Calu3 (cell line): ENCODE measurements at places on chromosomes 6 and 20. TPM values are rescaled to one million over a fixed set of nuclear protein-coding genes. Genes with fewer than 3 reads are reported as not detected.
A peak's percentile ranks its signal among the peaks of the same experiment; 100 is the strongest.

- no peak overlapping the region for H3K4me3 ChIP-seq
- H3K36me3 ChIP-seq = no peaks in the 10 kb centered on the region
- H3K27me3 ChIP-seq = peaks cover 48% of the 10 kb centered on the region
- H3K4me1 ChIP-seq = no peaks in the 10 kb centered on the region
- H3K27ac ChIP-seq = no peak overlapping the region
Observed at GRCh38 chr20:37490663-37491350, 30.2 kb upstream of the NNAT start.

Gene BMP2
- 4.5 and 5.6 TPM in 2 replicates for total RNA-seq

GRCh38 chr6:24385536-24386269 lies 17.0 kb upstream of the MRS2 start:
- H3K27me3 ChIP-seq = no peaks in the 10 kb centered on the region
- peak overlapping the region; percentile 3 for H3K4me3 ChIP-seq
- H3K36me3 ChIP-seq = peaks cover 40% of the 10 kb centered on the region
- H3K4me1 ChIP-seq = peaks cover 66% of the 10 kb centered on the region
- peak overlapping the region; percentile 72 for H3K27ac ChIP-seq

GRCh38 chr6:114580882-114581281 lies 238.1 kb upstream of the HS3ST5 start:
- H3K27ac ChIP-seq = no peak overlapping the region
- H3K4me3 ChIP-seq = no peak overlapping the region
- H3K36me3 ChIP-seq = no peaks in the 10 kb centered on the region
- H3K4me1 ChIP-seq = no peaks in the 10 kb centered on the region

DNA sequence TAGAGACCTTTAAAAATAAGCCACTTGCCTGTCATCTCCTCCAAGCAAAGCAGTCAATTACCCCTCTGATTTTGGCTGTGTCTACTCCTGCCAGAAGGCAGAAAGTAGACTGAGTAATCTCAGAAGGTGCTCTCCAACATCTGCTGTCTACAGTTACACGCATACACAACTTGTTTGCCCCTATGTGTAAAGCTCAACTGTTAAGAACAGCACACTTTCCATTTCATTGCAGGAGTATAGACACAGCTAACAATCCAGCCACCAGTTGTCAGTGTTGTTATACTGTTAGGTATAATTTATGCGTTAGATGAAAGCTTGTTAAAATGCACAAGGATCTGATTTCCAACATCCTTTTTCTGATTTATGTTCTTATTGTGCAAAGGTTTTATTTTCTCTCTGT lies 88.2 kb downstream of the SAMD3 start:
- DNase-seq = no peak
- H3K27me3 ChIP-seq = no peaks in the 10 kb centered on the region
- no peaks in the 10 kb centered on the region for H3K36me3 ChIP-seq

GRCh38 chr20:52993076-52993475 lies 20.9 kb downstream of the TSHZ2 start:
- peaks cover 24% of the 10 kb centered on the region for H3K27me3 ChIP-seq
- no peaks in the 10 kb centered on the region for H3K4me1 ChIP-seq
- no peak for DNase-seq
- H3K27ac ChIP-seq = no peak overlapping the region
- no peaks in the 10 kb centered on the region for H3K36me3 ChIP-seq

DNA sequence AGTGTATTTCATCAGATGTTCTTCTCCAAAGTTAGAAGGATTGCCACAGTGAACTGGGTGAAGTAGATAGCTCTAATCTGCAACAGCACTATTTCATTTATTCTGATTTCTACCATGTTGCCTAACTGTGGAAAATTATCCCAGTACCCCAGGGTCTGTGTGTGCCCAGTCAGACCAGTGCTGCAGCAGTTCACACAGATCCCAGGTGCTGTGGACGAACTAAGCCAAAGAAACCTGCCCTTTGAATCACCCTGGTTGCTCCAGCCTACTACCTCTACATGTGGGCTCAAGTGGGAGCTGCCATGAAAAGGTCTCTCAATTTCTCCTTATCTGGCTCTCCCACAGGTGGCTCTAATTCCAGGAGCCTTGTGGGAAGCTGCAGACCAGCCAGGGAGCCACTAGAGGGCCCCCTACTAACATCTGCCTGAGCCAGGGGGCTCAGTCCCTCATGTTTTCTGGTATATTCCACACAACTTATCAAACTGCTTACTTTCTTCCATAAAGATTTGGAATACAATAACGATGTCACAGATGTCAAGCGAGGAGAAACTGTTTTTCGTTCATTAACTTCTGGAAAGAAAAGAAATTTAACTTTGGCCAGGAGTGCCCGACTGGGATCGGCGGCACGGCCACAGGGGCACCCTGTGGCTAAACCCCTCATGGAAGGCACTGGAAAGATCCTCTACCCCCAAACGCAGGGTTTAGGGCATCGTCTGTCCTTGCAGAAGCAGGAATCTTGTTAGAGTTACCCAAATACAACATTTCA lies 31.6 kb upstream of the LY86 start:
- no peaks in the 10 kb centered on the region for H3K36me3 ChIP-seq
- H3K27ac ChIP-seq = no peak overlapping the region
- no peaks in the 10 kb centered on the region for H3K4me1 ChIP-seq
- H3K27me3 ChIP-seq = peaks cover 69% of the 10 kb centered on the region

DNA sequence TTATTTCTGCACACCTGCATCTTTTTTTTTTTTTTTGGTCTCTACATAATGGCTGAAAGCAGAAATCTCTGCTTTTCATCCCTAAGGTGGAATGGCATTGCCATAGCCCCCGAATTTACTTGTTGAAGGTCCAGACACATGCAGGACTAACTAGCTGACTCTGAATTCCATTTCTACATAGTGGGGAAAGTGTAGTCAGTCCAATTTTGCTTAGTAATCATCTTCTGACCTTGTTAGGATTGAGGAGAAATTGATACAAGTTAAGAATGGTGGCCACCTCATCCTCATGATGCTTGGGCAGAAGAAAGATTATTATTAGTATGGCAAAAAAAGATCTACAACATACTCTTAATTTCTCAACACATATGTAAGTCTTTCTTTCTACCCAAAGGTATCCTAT lies 16.4 kb upstream of the FAM83B start:
- H3K4me1 ChIP-seq = no peaks in the 10 kb centered on the region
- no peak overlapping the region for H3K4me3 ChIP-seq
- H3K36me3 ChIP-seq = no peaks in the 10 kb centered on the region

Gene NMBR
- not detected in 2 replicates for total RNA-seq

Gene DOK5
- total RNA-seq = 0.17 and 2.0 TPM in 2 replicates

Gene TOMM34
- 61.1 TPM in 2 replicates for total RNA-seq

- H3K4me3 ChIP-seq = no peak overlapping the region
- H3K4me1 ChIP-seq = no peaks in the 10 kb centered on the region
- peaks cover 13% of the 10 kb centered on the region for H3K27me3 ChIP-seq
- no peak for DNase-seq
- no peak overlapping the region for H3K27ac ChIP-seq
Observed at GRCh38 chr6:46220352-46221221, 49.8 kb upstream of the ENPP5 start.

- H3K36me3 ChIP-seq = no peaks in the 10 kb centered on the region
- peaks cover 20% of the 10 kb centered on the region for H3K4me1 ChIP-seq
- no peak overlapping the region for H3K27ac ChIP-seq
- H3K4me3 ChIP-seq = no peak overlapping the region
Observed at GRCh38 chr6:144918073-144918472, 632.9 kb downstream of the UTRN start.
